ENCODE measurements at places on chromosomes 6 and 20. TPM values are rescaled to one million over a fixed set of nuclear protein-coding genes. Genes with fewer than 3 reads are reported as not detected.

Gene EYA4
- total RNA-seq = 23.9 TPM

Gene GABRR1
- total RNA-seq = not detected

Gene CCDC170
- 0.77 TPM for total RNA-seq

Gene KIF25
- 0.26 TPM for total RNA-seq

Gene RNF217
- total RNA-seq = 13.2 TPM

Gene AARS2
- total RNA-seq = 24.3 TPM

Gene POU3F2
- total RNA-seq = not detected

Gene RIPPLY2
- not detected for total RNA-seq

Gene TFAP2B
- not detected for total RNA-seq

Gene MEP1A
- total RNA-seq = not detected

Gene SIRPG
- total RNA-seq = not detected

Gene PAX1
- not detected for total RNA-seq
